Parietal lobe (tissue), 2 donors: ENCODE measurements at places on chromosomes 3 and 15. TPM values are rescaled to one million over a fixed set of nuclear protein-coding genes. Genes with fewer than 3 reads are reported as not detected.

The PLSCR4 gene
- total RNA-seq = 7.5 TPM

The RYK gene
- 91.7 TPM for total RNA-seq

The C3orf18 gene
- 12.2 TPM for total RNA-seq

The LRRC49 gene
- total RNA-seq = 201 TPM

The PEX5L gene
- total RNA-seq = 45.4 TPM

The NRG4 gene
- not detected for total RNA-seq

The MCF2L2 gene
- total RNA-seq = 57.3 TPM

The APOD gene
- 3.8 TPM for total RNA-seq

The SAMMSON gene
- total RNA-seq = not detected

The CSPG5 gene
- 102 TPM for total RNA-seq

The SCN11A gene
- 0.63 TPM for total RNA-seq

The TAGLN3 gene
- 141 TPM for total RNA-seq

The IL17RB gene
- 2.2 TPM for total RNA-seq

The CX3CR1 gene
- total RNA-seq = 11.6 TPM

The DYNLT2B gene
- total RNA-seq = 43.8 TPM

The ATP13A5 gene
- 0.63 TPM for total RNA-seq

The PAQR9 gene
- 1.6 TPM for total RNA-seq

The SOX14 gene
- not detected for total RNA-seq

The ERICH6 gene
- not detected for total RNA-seq

The ACTRT3 gene
- total RNA-seq = 2.8 TPM

The IREB2 gene
- 92.6 TPM for total RNA-seq

The DZIP1L gene
- total RNA-seq = 26.9 TPM

The AGBL1 gene
- total RNA-seq = 2.5 TPM

The TMCO5A gene
- total RNA-seq = not detected

The DNAH12 gene
- 1.6 TPM for total RNA-seq

The HOMER2 gene
- total RNA-seq = 61.7 TPM

The CPN2 gene
- total RNA-seq = not detected
